ENCODE measurements at places on chromosomes 6 and 20. TPM values are rescaled to one million over a fixed set of nuclear protein-coding genes. Genes with fewer than 3 reads are reported as not detected.

GRCh38 chr6:73722318-73723060 lies 26.5 kb downstream of the CD109 start:
- no peak for DNase-seq

- DNase-seq, result no peak
Observed at GRCh38 chr6:6455272-6455671, 133.2 kb upstream of the LY86 start.

DNA sequence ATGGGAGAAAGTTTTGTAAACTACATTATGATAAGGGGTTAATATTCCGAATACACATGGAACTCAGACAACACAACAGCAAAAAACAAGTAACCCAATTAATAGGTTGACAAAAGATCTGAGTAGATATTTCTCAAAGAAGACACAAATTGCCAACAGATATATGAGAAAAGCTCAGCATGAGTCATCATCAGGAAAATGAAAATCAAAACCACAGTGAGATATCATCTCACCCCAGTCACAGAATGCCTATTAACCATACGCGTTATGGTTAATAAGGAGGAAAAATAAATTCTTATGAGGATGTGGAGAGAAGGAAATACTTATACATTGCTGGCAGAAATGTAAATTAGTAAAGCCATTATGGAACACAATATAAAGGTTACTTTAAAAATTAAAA lies 695.0 kb downstream of the COL12A1 start:
- no peak for DNase-seq

GRCh38 chr6:14141351-14142062 lies 23.9 kb downstream of the CD83 start:
- no peak for DNase-seq

DNA sequence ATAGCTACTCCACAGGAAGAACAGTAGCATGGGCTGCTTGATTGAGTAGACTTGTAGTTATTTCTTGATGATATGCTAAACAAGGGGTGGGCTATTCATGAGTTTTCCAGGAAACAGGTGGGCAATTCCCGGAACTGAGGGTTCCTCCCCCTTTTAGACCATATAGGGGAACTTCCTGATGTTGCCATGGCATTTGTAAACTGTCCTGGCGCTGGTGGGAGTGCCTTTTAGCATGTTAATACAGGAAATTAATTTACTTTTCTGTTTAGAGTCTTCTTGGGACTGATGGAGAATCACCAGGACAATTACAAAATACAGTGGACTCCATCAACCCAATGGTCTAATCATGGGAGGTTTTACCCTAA lies 22.7 kb downstream of the CYP24A1 start:
- DNase-seq, result no peak

DNA sequence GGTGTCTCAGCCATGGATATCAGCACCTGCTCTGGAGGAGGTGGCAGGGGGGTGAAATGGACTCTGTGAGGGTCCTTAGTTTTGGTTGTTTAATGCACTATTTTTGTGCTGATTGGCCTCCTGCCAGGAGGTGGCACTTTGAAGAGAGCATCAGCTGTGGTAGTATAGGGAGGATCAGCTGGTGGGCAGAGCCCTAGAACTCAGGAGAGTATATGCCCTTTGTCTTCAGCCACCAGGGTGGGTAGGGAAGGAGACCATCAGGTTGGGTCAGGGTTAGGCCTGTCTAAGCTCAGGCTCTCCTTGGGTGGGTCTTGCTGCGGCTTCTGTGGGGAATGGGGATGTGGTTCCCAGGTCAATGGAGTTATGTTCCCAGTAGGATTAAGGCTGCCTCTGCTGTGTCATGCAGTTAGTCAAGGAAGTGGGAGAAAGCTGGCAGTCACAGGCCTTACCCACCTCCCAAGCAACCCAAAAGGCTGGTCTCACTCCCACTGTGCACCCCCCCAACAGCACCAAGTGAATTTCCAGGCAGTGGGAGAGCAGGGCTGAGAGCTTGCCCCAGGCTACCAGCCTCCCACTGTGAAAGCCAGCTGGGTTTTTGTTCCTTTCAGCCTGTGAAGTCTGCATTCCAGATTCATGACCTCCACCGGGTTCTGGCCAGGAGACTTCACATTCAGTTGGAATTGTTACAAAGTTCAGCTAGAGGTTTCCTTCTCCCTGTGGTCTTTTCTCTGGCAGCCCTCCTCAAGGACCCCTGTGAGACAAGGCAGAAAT lies 5.7 kb upstream of the OSTM1 start:
- DNase-seq, result no peak

- DNase-seq, result no peak
Observed at GRCh38 chr20:62056377-62056776, 9.3 kb downstream of the TAF4 start.

DNA sequence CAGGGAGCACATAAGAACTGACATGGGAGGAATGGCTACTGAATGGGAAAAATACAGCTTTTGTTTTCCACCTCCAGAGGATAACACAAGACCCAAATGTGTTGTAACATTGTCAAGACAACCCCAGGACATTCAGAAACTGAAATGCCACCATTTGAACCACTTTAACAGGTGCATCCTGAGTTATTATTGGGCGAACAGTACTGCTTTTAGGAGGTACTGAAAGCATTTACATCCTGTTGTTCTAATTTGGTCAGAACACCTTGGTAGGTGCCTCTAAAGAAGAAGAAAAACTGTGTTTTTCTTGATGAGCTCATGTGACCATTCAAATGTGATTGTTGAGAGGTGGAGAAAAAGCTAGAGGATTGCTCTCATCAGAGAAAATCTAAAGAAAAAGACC lies 6.4 kb upstream of the TXNDC5 start:
- no peak for DNase-seq

SYTL3 gene
- 0.77 TPM for total RNA-seq

CST5 gene
- not detected for total RNA-seq

SLC35F1 gene
- 0.23 TPM for total RNA-seq

All from endothelial cell (in vitro differentiated cells).